ENCODE measurements at places on chromosomes 5 and 9.

GRCh38 chr5:9233712-9234111 lies 312.2 kb downstream of the SEMA5A start:
- DNase-seq = peak; percentile 13

DNA sequence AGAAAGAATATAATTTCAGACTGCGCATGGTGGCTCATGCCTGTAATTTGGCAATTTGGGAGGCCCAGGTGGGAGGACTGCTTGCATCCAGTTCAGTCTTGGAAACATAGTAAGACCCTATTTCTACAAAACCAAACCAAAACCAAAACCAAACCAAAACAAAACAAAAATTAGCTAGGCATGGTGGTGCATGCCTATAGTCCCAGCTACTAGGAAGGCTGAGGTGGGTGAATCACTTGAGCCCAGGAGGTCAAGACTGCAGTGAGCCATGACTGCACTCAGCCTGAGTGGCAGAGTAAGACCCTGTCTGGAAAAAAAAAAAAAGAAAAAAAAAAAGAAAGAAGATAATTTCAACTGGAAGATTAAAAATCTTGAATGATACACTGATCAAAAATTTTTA lies 137.0 kb upstream of the ACOT12 start:
- no peak for DNase-seq

GRCh38 chr5:140318792-140319191 lies 15.9 kb upstream of the PFDN1 start:
- no peak for DNase-seq

DNA sequence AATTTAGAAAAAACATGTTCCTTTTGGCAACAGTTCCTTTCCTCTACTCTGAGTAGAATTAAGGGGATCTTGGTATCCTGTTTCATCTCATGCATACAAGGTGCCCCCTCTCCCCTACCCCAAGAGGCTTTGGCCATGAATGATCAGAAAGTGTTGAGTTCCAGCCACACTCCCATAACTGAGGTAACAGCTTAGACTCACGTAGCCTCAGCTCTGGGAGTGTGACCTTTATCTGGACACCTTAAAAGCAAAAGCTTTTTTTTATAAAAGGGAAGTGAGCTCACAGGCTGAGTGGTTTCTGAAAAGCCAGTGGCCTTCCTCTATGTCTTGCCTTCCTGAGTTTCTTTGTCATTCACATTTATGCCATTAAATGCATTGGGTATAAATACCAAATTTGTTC lies 900 bp upstream of the HAVCR2 start:
- no peak for DNase-seq

DNA sequence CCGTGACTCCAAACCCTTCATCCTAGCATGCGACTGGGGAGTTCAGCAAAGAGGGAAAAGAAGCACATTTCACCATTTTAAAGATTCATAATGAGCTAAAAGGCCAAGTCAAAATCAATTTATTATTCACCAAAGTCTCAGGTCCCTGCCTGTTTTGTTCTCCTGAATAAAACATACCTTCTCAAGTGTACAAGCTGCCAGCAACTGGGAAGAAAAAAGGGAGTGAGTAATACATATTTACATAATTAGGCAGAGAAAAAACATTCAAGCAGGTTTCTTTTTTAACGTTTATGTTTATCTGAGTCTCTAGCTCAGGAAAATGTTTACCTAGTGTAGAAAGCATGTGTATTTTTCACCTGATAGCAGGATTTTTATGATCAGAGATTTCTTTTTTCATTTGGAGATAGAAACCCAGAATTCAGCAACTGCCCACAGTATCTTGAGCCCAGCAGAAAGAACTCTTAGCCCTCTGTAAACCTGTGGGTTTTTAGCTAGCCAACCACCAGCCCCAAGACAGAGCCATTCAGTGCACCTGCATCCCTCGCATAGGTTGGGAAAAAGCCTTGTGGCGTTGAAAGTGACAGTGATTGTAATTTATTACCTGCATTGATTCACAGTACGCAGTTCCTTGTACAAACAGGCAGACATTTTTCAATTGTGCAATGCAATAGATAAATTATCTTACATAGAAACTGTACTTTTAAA lies 117.9 kb upstream of the GRIA1 start:
- DNase-seq = no peak

- peak; percentile 73 for DNase-seq
Measured at GRCh38 chr9:87684627-87685219, 41.2 kb upstream of the CTSL start.

GRCh38 chr9:117073539-117074341 lies 341.1 kb downstream of the ASTN2 start:
- DNase-seq = peak; percentile 42

DNA sequence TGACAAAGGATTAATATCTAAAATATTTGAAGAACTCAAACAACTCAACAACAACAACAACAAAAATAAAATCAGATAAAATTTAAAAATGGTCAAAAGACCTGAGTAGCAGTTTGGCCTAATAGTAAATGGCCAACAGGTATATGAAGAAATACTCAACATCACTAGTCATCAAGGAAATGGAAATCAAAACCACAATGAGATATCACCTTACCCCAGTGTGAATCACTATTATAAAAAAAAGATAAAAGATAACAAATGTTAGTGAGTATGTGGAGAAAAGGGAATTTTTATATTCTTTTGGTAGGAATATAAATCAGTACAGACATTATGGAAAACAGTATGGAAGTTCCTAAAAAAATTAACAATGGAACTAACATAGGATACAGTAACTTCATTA lies 247.9 kb upstream of the TRPC7 start:
- DNase-seq = no peak

DNA sequence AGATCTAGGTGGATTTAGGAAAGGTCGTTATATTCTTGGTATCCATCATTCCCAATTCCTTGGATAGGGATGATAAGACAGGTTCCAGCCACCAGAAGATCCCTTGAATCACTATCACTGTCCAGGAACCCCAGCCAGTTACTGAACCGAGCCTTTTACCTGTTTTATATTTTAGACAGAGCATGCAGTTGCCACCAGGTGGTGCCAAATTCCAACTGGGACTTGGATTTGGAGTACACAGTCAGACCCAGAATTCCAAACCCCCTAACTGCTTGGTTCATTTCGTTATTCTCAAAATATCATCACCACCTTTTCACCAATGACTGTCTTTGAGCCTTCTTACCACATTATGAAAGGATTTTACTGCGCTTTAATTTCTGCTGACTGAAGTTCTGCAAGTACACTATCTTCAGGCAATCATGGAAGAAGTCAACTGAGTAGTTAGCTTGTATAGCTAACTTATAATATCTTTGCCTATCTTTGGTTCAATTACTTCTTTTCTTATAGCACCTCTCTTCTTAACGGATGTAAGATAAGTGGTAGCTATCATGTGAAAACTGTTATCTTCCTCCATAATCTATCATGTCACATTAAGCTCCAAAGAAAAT lies 191.8 kb downstream of the PRR16 start:
- peak; percentile 40 for DNase-seq

DNA sequence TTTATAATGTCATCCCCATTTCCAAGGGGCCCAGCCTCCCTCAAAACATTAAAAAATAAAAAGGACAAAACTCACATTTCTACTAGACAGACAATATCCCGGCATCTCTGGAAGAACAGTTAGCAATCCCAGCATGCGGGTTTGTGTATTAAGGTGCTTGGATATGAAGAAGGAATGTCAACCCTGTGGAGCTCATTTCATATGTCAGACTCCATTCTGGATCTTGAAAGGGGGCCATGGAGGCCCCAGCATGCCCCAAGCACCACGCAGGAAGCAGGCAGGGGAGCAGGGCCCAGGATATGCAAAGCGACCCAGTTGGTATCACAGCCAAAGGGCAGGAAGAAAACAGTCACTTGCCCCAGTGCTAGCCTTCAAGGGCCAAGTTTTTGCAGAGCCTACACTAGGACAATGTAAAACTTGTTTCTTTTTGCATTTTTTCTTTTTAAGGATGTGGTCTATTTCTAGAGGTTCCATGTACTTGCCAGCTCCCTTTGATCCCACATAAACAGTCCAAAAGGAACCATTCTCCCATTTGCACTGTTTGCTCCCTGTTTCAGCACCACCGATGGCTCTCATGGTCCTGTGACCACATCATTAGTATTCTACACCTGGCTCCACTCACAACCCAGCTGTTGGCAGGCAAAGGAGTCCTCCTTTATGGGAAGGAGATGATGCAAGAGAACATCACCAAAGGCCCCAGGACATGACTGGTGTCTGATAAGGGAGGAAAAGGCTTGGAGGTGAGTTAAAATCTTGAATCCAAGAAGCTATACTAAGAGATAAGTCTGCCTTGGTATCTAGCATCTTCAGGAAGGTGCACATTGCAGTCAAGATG lies 58.3 kb downstream of the FGF1 start:
- no peak for DNase-seq

GRCh38 chr5:137705106-137705505 lies 30.8 kb downstream of the KLHL3 start:
- DNase-seq = no peak

DNA sequence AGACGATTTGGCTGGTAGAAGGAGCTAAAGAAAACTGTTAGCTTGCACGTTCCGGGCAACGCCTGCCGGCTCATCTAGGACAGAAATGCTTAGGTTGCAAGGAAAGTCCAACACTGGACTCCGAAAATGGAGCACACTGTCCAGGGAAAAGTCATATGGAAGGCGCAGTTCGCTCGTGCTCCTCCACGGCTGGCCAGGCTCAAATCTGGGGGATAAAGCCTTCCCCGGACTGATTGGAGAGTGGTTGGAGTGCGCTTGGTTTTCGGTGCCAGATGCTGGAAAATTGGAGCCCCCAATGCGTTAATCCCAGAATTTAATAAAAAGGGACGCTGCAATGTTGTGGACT lies 955 bp downstream of the CDH6 start:
- peak; percentile 13 for DNase-seq

DNA sequence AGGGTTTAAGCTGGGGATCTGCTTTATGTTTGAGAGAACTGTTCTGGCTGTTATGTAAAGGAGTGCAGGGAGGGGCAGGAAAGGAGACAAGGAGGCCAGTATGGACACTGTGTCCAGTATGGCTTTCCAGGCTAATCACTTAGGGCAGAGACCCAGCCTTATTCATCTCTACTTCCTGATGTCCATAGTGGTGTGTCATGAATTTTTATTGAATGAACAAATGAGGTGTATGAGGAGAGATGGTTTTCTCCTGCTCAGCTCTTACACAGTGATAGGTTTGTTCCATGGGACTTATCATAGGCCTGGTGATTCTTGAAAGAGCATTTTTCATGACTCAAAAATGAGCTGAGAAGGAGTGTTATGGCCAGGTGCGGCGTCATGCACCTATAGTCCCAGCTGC lies 20.5 kb upstream of the FGFR4 start:
- DNase-seq = no peak

- DNase-seq = peak; percentile 37
Measured at GRCh38 chr5:128534726-128535125, 3.3 kb downstream of the FBN2 start.

GRCh38 chr5:134110382-134110781 lies 4.1 kb upstream of the TCF7 start:
- no peak for DNase-seq

DNA sequence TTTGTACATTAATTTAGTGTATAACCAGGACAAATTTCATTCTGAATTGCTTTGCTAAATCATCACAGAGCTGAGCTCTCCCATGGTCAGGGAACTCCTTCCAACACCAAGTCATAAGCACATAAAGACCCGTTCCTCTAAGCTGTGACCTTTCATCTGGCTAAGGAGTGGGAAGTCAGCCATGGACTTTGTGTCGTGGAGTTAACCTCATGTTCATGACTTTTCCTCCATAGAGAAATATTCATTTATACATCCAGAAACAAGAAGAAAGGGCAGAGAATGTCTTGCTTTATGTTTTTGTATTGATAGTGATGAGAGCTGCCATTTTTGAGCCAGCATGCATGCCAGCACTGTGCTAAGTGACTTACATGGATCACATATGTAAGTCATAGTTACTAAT lies 97.5 kb downstream of the INIP start:
- DNase-seq = no peak

- no peak for DNase-seq
Measured at GRCh38 chr5:139473565-139473964, 2.8 kb downstream of the SMIM33 start.

- DNase-seq = no peak
Measured at GRCh38 chr5:150670948-150671310, 9.9 kb downstream of the MYOZ3 start.

- DNase-seq = no peak
Measured at GRCh38 chr9:92964607-92965060, 17.3 kb downstream of the FGD3 start.

DNA sequence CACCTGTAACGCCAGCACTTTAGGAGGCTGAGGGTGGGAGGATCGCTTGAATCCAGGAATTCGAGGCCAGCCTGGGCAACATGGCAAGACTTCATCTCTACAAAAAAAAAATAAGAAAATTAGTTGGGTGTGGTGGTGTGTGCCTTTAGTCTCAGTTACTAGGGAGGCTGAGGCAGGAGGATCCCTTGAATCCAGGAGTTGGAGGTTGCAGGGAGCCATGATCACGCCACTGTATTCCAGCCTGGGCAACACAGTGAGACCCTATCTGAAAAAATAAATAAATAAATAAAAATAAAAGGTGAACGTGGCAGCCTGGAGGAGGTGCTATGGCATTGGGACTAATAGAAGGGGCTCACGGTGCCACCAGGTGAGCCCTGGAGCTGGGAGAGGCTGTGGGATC lies 7.1 kb downstream of the FGFR4 start:
- DNase-seq = no peak

- no peak for DNase-seq
Measured at GRCh38 chr5:86765778-86766502, 148.2 kb downstream of the COX7C start.

- DNase-seq = no peak
Measured at GRCh38 chr5:92916036-92916435, 665.0 kb downstream of the NR2F1-AS1 start.

GRCh38 chr9:109801484-109801883 lies 21.5 kb downstream of the PALM2AKAP2 start:
- DNase-seq = no peak

DNA sequence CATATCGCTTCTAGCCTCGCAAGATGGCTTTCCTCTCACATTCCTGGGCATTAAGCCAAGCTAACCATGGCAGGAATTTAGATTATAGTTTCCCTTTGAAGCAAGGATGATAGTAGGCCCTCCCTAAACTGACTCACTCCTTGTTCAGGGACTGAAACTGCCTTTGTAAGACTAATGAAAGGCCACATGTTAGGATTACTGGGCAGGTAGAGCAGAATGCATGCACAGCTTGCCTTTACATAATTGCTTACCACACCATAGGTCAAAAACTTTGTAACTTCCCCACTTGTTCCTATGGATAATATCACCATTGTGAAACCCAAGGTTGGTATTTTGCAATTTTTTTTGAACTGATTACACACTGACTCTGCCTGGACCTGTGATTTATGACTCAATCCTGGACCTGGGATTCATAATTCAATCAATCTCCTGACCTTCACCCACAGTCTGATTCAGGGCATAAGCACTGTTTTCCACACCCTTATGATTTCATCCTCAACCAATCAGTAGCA lies 41.0 kb upstream of the PRDM9 start:
- peak; percentile 66 for DNase-seq

- DNase-seq = no peak
Measured at GRCh38 chr5:139651043-139651834, 3.1 kb downstream of the CXXC5 start.

All from urothelium cell line (cell line).